ENCODE measurements at places on chromosomes 1 and 21. TPM values are rescaled to one million over a fixed set of nuclear protein-coding genes. Genes with fewer than 3 reads are reported as not detected.
A peak's percentile ranks its signal among the peaks of the same experiment; 100 is the strongest.

Gene CHAF1B
- 6.2 TPM for total RNA-seq

Gene PTAFR
- total RNA-seq, result 0.72 TPM

Gene EFNA3
- 9.6 TPM for total RNA-seq

Gene SPRR4
- total RNA-seq, result not detected

Gene GFI1
- total RNA-seq, result 0.26 TPM

Gene L1TD1
- total RNA-seq, result 50.1 TPM

DNA sequence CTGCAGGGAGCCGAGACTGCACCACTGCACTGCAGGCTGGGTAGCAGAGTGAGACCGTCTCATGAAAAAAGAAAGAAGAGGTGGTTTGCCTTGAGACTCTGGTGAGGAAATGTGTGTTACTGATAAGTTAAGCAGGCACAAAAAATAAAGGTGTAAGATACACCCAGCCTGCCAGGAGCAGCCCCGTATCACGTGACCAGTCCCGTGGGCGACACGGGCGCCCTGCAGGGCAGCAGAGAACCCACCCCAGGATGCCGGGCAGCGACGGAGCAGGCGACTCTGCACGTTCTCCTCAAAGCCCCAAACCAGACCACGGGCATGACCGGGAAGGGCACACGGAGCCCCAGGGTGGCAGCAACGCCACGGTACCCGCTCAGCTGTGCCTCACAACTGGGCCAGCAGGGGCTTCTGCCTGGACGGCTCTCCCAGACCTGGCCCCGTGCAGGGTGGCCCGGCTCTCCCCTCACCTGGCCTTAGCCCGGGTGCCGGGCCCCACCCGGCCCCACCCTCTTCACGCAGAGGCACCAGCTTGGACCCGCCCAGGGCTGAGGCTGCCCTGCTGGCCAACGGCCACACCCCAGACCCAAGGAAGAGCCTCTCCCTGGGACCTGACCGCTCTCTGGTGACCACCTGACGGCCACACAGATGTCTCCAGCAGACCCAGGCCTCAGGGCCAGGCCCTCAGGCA lies 8.1 kb upstream of the TNFRSF4 start:
- no peak for DNase-seq

GRCh38 chr1:229131243-229132105 lies 139.4 kb upstream of the RAB4A start:
- no peak for DNase-seq

DNA sequence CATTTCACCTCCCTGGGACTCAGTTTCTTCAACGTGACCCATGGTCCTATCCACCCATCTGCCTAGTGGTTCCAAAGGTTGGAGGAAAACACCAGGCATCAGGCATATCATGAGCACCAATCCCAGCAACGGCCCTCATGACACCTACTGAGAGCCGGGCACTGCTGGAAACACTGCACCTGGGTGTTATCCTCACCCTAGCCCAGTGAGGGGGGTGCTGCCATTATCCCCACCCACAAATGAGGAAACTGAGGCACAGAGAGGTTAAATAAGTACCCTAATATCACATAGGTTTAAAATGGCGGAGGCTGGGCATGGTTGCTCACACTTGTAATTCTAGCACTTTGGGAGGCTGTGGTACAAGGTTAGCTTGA lies 206.9 kb downstream of the MATN1 start:
- DNase-seq, result no peak

- no peak for DNase-seq
Observed at GRCh38 chr1:64378826-64379225, 91.1 kb upstream of the CACHD1 start.

GRCh38 chr1:82377201-82377884 lies 576.6 kb downstream of the ADGRL2 start:
- DNase-seq, result no peak

- no peak for DNase-seq
Observed at GRCh38 chr1:51607681-51608095, 9.2 kb upstream of the OSBPL9 start.

DNA sequence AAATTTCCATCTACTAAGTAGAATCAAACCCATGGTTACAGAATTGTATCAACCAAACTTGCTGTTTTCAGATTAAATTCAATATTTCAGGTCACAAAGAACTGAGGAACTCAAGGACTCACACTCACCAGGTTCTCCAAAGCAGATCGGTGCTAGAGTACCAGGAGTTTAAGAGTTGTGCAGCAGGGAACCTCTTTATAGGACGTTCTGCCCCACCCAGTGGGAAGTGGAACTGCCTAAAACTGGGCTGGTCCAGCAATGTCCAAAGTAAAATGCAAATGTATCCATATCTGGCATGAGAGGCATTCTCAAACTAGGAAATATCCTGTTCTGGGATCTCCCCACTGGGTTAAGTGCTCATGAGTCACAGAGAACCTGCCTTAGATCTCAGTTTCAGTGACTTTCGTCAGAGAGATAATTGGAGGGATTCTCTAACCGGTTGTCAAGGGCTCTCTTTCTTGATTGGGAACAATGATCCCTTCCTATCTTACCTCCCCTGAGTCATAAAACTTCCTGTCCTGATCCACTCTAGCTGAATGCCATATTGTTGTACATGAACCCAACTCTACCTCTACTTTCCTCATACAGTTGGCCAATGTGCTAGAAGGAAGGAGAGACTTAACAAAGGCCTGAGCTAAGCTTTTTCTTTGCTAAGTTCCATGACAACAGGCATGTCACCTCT lies at the start of gene SPRR2D:
SPRR2D (minus strand) TSS at position 171 of the 682 bp plus-strand sequence. CDS start 774 bp downstream, outside the sequence.
- DNase-seq, result no peak

DNA sequence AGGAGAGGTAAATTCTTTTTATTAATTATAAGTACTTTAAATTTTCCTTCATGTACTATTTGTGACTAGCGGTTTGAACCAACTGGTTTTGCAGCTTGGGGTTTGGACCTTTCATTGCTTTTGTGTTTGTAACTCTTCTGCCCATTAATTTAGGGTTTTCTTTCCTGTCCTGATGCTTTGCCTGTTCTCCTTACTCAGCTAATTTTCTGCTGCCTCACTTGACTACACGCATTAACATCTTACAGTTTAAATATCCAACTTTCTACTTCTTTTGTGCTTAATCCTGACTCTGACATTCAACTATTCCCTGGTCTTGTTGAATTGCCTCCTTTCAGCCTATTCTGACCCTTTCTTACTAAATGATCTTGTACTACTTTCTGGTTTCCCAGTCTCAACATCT lies 135.6 kb downstream of the PTPRC start:
- no peak for DNase-seq

- no peak for DNase-seq
Observed at GRCh38 chr1:67589519-67590233, 95.3 kb upstream of the GADD45A start.

DNA sequence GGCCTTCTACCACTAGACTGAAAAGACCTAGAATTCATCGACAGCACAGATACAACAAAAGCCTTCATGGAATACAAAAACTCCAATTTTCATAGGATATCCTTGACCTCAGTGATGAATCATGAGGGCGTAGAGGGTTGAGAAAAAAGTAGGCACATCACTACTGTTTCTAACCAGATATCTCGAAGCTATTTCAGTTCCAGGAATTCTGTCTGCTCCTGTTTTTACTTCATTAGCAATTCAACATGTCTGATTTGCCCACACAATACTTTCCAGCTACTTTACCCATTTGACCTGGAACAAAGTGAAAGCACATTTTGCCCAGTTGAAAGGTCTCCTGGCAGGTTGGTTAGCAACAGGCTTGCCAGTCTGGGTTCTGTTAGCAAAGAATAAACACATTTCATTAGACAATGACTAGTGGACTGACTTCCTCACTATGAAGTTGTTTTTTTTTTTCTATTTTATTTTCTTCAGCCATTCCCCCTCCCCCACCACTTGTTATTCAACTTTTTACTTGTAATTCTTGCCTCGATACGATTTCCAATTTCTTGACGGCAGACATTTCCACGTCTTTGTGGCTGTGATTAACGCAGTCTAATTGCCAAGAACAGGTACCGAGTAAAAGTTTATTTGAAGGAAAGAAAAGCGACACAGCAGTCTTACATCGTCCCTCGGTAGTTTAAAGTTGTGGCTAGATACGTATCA lies 4.0 kb upstream of the ZBTB18 start:
- no peak for DNase-seq

DNA sequence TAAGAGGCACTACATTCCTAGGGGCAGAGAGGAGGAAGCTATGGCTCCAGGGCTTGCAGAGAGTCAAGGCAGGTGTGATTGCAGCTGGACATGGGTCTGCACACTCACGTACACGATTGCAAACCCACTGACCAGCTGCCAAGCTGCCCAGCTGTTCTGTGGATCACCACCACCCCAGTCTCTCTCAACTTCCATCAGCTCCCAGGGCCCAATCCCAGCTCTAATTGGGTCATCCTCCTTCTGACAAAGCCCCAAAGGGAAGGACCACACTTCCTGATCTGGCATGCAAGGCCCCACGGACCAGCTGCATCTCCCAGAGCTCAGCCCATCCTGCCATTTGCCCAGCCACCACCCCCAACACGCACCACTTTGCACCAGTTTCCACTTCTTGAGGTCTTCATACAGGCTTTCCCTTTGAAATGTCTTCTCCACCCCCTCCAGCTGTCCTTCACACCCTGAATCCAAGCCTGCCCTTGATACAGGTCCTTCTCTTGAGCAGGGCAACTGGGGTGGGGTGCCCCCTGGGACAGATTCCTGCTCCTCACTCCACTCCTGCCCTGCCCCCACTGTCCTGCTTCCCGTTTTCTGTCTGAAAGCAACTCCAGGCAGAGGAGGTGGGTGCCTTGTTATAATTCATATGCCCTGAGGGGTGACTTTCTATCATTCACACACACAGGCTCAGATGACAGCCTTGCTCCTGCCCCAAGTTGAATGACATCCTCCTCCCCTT lies 179.4 kb upstream of the EDN2 start:
- DNase-seq, result no peak

DNA sequence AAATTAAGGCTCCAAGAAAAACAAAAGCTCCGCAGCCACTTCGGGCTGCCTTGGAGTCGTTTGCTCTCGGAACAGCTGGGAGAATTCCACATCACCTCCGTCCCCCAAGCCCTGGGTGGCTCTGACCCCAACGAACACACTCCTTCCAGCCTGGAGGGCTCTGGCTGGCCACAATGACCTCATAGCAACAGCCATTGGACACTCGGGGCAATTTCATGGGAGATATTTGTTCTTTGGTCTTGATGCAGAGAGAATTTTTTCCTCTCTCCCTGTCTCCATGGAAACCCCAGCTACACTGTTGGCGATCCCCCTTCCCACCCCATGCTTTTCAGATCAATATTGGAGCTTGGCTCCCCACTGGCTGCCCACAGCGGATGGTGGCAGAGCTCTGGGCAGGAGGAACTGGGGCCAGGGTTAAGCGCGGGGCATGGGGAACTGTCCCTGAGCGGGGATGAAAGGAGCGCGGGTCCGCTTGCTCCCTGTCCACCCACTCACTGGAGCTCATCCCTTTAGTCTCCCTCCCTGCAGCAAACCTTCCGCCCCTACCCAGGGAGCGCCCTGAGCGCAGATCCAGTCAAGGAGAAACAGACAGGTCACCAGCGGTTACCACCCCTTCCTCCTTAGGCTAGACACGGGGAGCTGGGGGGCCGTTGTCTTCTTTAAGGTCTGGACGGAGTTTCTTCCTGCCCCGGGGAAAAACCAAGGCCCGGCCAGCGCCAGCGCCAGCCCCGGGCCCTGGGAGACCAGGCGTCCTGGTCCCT lies 1.2 kb downstream of the WNT4 start:
- no peak for DNase-seq

DNA sequence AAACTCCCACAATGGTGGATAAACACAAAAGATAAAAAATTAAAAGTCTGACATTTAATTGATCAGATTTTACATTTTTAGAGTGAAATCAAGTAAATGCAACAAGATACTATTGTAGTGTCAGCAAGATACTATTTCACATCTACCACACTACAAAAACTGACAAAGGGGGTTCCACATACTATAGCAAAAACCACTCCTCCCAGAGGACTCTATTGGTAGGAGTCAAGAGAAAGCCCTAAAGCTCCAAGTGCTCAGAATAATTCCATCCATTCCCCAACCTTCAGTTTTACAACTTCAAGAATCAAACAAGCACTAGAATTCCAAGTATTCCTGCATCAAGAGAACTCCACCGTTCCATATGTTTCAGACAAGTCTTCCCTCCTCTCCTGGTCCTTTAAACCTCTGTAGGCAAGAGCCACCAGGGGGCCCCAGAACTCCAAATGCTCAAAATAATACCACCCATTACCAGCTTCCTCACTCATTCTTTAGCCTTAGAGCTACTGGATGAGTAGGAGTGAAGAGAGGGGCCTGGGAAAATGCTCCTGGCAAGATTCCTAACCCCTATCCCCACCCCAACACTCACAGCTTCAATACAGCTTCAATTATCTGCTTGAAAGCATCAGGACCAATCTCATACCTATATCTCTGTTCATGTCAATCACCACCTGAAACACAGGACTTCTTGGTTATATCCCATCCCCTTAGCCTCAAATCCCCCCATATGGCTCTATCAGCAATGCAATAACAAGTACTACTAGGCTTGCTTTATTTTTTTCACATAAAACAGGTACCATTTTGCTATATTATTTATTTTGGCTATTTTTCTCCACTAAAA lies 9.9 kb downstream of the TOR1AIP2 start:
- peak; percentile 61 for DNase-seq
